ENCODE measurements at places on chromosomes 13 and 19. TPM values are rescaled to one million over a fixed set of nuclear protein-coding genes. Genes with fewer than 3 reads are reported as not detected.
A peak's percentile ranks its signal among the peaks of the same experiment; 100 is the strongest.

DNA sequence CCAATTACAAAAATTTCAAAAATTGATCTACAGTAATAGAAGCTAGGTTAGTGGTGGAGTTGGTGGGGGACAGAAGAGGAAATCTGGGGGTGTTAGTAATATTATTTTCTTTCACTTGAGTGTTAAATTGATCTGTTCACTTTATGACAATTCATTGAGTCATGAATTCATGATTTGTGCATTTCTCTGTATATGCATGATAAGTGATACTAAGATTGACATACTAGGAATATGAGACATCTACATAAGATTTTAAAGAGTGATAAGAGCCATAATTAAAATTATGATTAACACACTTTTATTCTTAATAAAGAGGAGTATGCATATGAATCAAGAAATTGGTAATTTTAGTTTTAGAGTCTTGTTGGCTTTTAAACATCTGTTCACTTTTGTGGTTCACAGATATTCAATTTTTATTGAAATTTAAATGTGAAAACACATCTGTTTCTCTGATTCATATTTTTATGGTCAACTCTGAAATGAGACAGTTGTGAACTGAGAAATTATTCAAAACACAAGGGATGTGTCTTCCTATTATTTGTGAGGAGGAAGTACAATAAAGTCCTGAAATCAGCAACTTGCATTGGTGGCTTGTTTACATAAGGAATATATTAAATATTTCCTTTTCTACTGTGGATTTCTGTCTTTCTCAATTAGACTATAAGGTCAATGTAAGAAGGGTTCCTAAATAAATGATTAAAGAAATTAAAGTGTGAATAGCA, 196.5 kb downstream of the ITGBL1 start:
- DNase-seq = no peak

The CCL25 gene
- total RNA-seq = not detected

The C3 gene
- total RNA-seq = 3.4 TPM

DNA sequence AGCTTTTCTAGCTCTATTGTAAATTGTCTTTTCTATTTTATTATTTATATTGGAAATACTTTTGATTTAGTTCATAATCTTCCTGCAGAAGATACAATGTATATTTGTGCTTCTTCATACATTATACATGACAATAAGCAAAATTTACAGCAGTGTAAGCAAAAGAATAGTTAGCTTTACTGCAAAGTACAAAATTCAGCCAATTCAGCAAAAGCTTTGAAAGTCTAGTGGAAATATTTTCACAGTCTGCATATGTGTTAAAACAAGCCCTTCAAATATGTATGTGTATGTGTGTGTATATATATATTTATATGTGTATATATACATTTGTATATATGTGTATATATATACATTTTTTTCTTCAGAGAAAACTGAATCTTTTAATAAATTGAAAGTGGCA, 879.1 kb downstream of the SLITRK1 start:
- DNase-seq = no peak

The CALR3 gene
- total RNA-seq = not detected

DNA sequence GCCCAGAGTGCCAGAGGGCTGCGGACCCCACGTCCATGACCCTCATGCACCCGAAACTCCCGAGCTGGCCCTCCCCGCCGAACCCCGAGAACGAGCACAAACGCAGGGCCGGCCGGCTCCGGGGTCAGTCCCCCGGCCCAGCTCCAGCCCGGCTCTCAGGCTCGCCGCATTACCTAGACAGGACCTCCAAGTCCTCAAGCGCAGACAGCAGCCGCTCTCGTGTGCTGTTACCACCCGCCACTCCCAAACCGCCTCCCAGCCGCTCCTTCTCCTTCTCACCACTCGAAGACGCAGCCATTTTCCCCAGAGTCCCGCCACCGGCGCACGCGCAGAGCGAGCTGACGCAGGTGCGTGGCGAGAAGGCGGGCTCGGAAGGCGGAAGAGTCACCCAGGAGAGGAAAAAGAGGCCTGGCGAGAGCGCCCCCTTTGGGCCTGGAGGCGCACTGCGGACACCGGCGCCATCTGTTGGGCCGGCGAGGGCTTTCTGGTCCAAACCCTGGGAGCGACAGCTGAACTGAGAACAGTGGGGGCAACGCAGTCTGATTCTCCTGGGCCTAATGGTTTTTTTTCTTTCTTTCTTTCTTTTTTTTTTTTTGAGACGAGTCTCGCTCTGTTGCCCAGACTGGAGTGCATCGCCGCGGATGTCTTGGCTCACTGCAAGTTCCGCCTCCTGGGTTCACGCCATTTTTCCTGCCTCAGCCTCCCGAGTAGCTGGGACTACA, at the start of gene MED4:
MED4 (minus strand) TSS at position 324 of the 722 bp plus-strand sequence; CDS start at position 298, 26 bp downstream.
- DNase-seq = peak; percentile 76

The CEACAM19 gene
- 1.5 TPM for total RNA-seq

The C1QTNF9 gene
- not detected for total RNA-seq

The ELSPBP1 gene
- not detected for total RNA-seq

DNA sequence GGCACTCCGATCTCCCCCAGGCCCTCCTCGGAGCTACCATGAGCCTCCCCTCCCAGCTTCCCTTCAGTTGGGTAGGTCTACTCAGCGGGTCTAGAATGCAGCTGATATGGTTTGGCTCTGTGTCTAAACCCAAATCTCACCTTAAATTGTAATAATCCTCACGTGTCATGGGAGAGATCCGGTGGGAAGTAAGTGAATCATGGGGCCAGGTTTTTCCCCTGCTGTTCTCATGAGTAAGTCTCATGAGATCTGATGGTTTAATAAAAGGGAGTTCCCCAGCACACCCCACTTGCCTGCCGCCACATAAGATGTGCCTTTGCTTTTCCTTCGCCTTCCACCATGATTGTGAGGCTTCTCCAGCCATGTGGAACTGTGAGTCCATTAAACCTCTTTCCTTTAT, 14.5 kb upstream of the DOCK9 start:
- peak; percentile 90 for DNase-seq

- no peak for DNase-seq
Observed at GRCh38 chr19:15556634-15557181, 48.4 kb downstream of the CYP4F22 start.

DNA sequence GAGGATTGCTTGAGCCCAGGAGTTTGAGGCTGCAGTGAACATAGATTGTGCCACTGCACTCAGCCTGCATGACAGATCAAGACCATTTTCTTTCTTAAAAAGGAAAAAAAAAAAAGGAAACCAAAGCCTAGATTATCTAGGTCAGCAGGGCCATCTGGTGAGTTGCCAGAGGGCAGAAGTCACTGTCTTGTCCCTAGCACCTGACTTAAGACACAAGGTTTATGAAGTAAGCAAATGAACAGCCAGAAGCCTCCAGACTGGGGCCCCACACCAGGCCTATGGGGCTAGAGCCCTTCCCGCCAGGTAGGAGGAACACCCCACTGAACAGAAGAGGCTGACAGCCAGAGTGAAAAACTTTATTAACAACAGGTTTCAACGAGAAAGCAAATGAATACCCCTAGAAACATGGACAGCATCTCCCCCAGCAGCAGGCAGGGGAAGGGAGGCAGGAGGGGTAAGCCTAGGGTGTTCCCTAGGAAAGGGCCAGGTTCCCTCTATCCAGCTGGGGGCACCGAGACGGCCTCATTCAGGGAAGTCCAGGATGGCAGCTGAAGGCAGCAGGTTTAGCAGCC, 1.2 kb downstream of the WDR83 start:
- DNase-seq = no peak

The PCSK4 gene
- total RNA-seq = 0.92 TPM

GRCh38 chr19:9741476-9742171, 26.9 kb downstream of the ZNF846 start:
- peak; percentile 31 for DNase-seq

DNA sequence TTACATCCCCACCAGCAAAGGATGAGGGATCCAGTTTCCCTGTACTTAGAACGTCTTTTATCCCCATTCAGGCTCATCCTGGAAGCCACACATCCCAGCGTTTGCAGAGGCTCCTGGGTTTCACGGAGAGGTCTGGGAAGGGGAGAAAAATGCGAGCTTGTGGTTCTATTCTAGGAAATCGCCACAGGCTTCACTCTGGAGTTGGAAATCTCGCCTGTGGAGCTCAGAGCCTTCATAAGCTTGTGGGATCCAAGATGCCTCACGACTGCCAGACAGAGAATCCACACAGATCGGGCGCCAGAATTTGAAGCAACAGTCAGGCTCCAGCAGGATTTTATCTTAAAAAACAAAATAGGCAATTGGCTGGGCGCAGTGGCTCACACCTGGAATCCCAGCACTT, 157.9 kb downstream of the PTPRS start:
- DNase-seq = no peak

DNA sequence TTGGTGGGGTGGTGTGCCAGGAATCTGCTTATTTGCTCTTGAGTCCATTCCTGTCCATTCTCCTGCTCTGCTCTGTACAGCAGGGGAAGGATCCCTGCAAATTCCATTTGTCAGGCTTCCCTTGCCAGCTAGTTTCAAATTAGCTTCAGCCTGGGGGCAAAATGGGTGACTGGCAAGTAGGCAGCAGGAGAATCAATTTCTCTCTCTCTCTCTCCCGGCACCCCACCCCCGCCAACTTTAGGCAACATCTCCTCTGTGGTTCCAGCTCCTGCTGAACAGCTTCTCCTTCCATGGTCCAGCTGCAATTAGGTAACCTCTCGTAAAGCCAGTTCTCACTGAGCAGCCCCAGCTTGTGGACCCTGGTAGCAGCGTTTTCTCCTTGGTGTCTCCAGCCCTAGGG, 6.7 kb upstream of the MYCBP2 start:
- no peak for DNase-seq

- no peak for DNase-seq
Observed at GRCh38 chr19:12867120-12868099, 13.8 kb downstream of the DNASE2 start.

GRCh38 chr13:82719987-82720386, 1162.3 kb downstream of the SLITRK1 start:
- DNase-seq = no peak

DNA sequence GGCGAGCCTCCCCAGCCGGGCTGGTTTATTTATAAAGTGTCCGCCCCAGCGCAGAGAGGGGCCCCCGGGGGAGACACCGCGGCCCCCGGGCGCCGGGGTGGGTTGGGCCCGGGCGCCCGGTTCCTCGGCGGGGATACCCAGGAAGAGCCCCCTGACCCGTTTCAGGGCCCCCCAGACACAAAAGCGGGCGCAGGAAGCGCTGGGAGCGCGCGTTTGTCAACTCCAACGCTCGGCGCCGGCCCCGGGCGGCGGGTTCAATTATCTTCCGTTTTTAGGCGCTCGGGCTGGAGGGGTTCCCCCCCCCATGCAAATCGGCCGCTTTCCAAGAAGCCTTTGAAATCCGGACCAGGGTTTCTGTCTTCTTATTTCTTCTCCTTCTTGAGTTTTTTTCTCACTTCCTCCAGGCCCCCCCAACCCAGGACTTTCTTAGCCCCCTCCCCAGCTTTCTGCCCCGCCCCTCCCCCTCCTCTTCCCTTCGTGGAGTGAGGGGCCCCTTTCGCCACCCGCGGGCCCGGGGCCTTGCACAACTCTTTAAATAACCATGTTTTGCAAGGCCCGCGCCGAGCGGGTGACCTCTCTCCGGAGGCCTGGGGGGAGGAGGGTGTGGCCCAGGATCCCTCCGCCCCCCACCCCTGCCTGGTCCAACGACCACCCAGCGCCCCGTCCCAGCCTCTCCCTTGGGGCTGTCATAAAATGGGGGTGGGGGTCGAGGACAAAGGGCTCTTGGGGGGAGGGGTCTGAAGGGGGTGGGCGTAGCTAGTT, 935 bp downstream of the ARID3A start:
- DNase-seq = no peak

DNA sequence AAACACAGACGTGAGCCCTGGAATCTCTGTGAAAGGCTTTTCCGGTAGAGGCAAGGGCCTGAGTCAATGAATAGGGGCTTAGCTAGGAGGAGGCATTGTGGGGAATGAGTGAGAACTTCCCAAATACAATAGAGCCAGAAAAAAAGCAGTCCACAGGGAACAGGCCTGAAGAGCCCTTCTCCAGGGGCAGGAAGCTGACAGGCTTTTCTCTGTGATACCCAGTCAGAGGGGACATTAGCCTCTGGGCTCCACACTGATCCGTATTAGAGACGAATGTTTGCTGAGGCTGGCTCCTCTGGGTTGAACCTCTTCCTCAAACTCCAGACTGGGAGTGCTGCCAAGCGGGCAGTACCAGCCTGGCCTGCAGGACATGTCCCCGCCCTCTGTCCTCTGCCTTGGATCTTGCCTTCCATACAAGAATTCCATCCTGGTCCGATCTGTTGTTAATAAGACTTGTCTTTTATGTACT, 2.3 kb downstream of the DHRS12 start:
- DNase-seq = no peak

DNA sequence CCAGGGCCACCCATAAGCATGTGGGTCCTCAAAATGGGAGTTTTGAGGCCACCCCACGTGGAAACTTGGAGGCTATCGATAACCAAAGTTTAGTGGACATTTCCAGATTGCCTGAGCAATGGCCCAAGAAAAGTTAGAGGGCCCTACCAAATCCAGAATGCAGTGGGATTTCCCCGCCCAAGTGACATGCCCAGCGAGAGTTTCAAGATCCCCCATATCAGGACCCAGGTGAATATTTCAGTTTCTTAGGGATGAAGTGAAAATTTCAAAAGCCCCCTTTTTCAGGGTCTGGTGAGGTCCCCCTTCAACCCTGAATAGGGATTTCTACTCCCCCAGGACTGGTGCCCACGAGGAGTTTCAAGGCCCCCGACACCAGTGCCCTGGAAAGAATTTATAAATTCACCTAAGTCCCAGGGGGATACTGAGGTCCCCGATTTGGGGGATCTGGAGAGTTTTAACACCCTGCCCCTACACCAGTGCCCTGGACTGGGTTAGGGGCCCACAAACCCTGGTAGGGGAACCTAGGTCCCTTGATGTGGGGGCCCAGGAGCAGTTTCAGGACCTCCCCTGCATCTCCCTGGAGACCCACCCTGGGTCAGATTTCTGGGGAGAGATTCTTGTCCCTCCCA, 695 bp downstream of the BST2 start:
- DNase-seq = no peak

DNA sequence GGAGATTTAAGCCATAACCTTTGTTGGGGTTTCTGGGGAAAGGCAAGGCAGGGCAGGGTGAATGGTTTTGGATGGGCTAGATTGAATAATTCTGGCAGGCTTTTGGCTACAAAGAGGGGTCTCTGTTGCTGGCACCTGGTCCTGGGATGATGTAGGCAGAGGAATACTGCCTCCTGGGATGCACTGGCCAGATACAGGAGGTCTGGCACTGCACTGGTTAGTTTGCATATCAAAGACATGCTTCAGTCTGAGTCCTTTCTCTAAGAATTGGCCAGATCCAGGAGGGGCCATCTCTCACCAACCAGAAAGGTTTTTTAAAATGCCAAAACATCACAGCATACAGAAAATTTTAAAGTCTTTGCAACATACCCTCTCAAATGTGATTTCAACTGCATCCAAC, 8.0 kb upstream of the MEDAG start:
- DNase-seq = no peak

The TNNI3 gene
- total RNA-seq = 5.4 TPM

GRCh38 chr13:92179223-92179622, 780.8 kb downstream of the GPC5 start:
- DNase-seq = no peak

The FRY gene
- total RNA-seq = 0.21 TPM

GRCh38 chr19:18590273-18591272, 2.0 kb downstream of the REX1BD start:
- no peak for DNase-seq
